ENCODE measurements at places on chromosomes 3 and 15. TPM values are rescaled to one million over a fixed set of nuclear protein-coding genes. Genes with fewer than 3 reads are reported as not detected.

DNA sequence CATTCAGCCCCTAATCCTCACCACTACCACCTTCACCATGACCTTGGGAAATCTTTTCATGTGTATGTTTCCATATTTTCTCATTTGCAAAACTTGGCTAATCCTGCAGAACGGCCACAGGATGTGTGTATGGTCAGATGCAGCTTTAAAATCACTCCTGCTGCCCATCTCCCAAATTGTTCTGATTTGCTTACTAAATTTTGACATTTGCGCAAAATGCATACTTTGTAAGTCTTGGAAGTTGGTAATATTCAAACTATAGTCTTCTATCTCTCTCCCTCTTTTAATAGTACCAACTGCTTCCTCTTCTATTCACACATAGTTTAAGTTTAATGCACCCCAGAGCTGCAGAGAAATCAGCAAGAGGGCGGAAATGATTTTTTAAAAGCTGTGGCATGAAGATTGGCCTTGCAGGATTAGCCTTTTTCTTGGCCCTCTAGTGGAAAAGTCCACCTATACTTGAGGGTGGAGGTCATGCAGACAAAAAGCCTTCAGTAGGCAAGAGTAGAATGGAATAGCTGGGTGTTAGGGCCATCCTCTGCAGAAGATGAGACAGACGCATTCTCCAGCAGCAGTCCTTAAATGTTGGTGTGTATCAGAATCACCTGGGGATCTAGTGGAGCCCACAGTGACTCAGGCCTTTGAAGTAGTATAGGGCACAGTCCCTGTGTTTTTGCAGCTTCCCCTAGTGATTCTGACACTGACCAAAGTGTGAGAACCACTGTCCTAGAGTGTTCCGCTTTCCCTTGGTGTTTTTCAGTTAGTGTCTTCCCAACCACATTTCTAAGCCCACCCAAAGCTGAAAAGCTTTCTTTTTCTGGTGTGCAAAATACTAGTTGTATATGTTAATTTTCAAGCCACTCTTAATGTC is 181.7 kb downstream of the CHST2 start:
- no peak for DNase-seq

GRCh38 chr15:76526111-76526510 is 189.5 kb downstream of the ISL2 start:
- no peak for DNase-seq

DNA sequence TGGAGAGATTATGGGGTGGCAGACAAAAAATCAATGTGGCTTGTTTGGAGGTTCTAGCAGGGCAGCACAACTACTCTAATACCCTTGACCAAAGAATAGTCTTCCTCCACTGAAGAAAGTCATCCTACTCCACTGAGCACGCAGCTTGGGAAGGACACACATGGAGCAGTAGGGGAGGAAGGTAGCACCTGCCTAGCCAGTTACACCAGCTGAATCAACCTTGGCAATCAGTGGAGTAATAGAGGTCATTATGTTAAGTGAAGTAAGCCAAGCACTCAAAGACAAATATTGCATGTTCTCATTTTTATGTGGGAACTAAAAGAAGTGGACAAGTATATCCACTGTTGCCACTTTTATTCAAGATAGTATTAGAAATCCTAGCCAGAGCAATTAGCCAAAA is 555.8 kb upstream of the ALCAM start:
- DNase-seq: no peak

DNA sequence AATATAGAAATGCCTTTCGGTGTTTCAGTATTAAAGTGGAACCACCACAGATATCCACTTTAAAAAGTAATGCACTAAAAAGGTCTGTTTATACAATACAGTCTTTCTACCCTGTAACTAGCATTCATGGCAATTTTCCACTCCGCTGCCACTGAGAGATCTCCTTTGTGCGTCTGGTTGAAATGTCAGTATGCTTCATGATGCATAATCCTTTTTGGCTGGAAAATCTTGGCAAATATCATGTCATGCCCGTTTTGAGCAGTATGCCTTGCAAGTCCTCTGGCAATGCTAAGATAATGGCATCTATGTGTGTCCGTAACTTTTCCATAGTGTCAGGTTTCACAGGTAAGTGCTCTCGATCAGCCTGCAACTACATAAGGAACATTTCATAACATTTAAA is 30.8 kb upstream of the ARF4 start:
- no peak for DNase-seq

The ZNF662 gene
- not detected for total RNA-seq

The SERINC4 gene
- total RNA-seq: not detected

Data from A172 (cell line).